ENCODE measurements at places on chromosomes 2 and 18. TPM values are rescaled to one million over a fixed set of nuclear protein-coding genes. Genes with fewer than 3 reads are reported as not detected.

- H3K27ac ChIP-seq = no peak overlapping the region
- H3K4me3 ChIP-seq = no peak overlapping the region
- no peaks in the 10 kb centered on the region for H3K4me1 ChIP-seq
Measured at GRCh38 chr18:35603008-35603407, 21.5 kb downstream of the GALNT1 start.

DNA sequence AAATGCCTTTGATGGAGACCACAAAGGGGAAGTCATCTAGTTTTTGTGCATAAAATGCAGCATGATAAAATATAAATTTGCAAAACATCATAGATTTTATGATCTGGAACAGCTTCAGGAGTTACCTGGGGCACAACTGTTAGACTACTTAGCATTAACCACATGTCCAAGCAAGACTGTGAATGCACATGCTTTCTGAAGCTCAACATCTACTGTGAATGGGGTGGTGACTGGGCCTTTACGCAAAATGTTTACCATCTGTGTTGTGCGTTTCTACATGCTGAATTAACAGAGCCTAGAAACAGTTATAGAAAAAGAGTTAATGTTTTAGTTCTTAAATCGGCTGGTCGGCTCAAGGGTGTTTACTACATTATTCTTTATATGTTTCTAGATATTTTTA is 45.5 kb downstream of the KCTD1 start:
- no peaks in the 10 kb centered on the region for H3K27me3 ChIP-seq
- no peak overlapping the region for H3K27ac ChIP-seq
- H3K36me3 ChIP-seq = no peaks in the 10 kb centered on the region
- H3K4me1 ChIP-seq = no peaks in the 10 kb centered on the region
- H3K4me3 ChIP-seq = no peak overlapping the region

DNA sequence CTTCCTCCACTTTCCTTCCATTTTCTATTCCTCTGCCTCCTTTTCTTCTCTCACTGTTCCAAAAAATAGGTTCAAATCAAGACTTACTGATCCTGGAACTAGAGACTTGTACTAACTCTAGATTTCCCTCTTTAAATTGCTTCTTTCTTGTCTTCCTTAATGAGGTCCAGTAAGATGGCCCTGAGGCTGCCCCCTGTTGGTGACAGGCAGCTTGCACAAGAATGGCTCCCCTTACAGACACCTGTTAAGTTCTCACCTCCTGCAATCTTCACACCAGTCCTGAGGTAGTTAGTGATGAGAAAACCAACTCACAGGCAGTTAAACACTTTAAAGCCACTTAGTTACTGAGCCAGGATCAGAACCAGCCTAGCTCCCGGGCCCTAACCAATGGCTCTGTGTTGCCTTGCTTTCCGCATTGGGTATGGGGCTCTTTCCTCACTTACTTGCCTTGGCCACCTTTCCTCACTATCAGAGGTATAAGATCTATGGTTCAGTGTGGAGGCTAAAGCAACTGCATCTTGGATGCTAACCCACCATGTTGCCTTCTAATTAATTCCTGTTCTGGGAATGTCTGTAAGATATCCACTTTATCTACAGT is 130.6 kb downstream of the AKAIN1 start:
- H3K27ac ChIP-seq = no peak overlapping the region
- no peak overlapping the region for H3K4me3 ChIP-seq
- peak; percentile 13 for DNase-seq
- H3K27me3 ChIP-seq = no peaks in the 10 kb centered on the region
- H3K4me1 ChIP-seq = no peaks in the 10 kb centered on the region
- H3K36me3 ChIP-seq = no peaks in the 10 kb centered on the region

GRCh38 chr2:120957905-120958304 is 222.2 kb downstream of the GLI2 start:
- no peak overlapping the region for H3K4me3 ChIP-seq
- H3K36me3 ChIP-seq = no peaks in the 10 kb centered on the region
- H3K4me1 ChIP-seq = no peaks in the 10 kb centered on the region
- no peaks in the 10 kb centered on the region for H3K27me3 ChIP-seq

- no peaks in the 10 kb centered on the region for H3K4me1 ChIP-seq
- H3K27me3 ChIP-seq = no peaks in the 10 kb centered on the region
- no peaks in the 10 kb centered on the region for H3K36me3 ChIP-seq
Measured at GRCh38 chr2:59538398-59538911, 1015.0 kb downstream of the BCL11A start.

GRCh38 chr2:241218131-241219029 is 29.9 kb downstream of the ANO7 start:
- H3K27me3 ChIP-seq = no peaks in the 10 kb centered on the region
- peaks cover 14% of the 10 kb centered on the region for H3K4me1 ChIP-seq
- no peaks in the 10 kb centered on the region for H3K36me3 ChIP-seq

DNA sequence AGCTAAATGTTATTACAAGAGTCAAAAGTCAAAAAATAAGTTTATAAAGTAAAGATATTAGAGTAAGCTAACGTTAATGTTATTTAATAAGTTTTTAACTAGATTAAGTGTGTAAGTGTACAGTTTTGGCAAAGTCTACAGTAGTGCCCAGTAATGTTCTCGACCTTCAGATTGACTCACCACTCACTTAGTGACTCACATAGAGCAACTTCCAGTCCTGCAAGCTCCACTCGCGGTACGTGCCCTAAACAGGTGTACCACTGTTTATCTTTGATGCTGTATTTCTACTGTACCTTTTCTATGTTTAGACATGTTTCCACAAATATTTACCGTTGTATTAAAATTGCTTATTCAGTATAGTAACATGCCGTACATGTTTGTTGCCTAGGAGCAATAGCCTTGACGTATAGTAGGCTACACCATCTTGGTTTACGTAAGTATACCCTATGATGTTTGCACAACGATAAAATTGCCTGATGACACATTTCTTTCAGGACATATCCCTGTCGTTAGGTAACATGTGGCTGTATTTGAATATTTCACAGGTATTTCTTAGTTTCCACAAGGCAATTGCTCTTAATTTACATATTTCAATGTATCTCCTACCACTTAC is 1641.9 kb upstream of the PIK3C3 start:
- no peak overlapping the region for H3K4me3 ChIP-seq
- no peak for DNase-seq
- no peaks in the 10 kb centered on the region for H3K36me3 ChIP-seq
- no peaks in the 10 kb centered on the region for H3K27me3 ChIP-seq
- H3K27ac ChIP-seq = no peak overlapping the region

- H3K27ac ChIP-seq = no peak overlapping the region
- peaks cover 10% of the 10 kb centered on the region for H3K27me3 ChIP-seq
- no peaks in the 10 kb centered on the region for H3K4me1 ChIP-seq
Measured at GRCh38 chr2:10918661-10919409, 7.1 kb downstream of the KCNF1 start.

GRCh38 chr18:35470435-35470834 is 27.3 kb downstream of the INO80C start:
- H3K27me3 ChIP-seq = no peaks in the 10 kb centered on the region
- DNase-seq = no peak
- H3K4me3 ChIP-seq = no peak overlapping the region
- no peaks in the 10 kb centered on the region for H3K4me1 ChIP-seq
- H3K27ac ChIP-seq = no peak overlapping the region

DNA sequence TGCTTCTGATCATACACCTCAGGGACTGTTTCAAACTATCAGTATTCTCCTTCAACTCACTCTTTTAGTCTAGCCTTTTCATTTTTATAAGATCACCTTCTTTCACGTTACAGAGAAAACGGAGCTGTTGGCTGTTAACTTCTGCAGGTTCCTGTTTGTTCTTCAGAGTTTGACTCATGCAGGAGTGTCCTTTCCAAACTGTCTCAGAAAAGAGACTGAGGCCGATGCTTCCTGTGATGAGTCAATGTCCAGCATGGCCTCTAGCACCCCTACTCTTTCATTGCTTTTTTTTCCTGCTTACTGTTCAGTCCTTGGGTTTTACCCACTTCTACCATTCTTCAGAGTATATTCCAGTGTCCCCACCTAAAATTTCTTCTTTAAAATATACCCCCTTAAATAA is 240.8 kb upstream of the RGPD4 start:
- no peak overlapping the region for H3K4me3 ChIP-seq
- no peaks in the 10 kb centered on the region for H3K27me3 ChIP-seq
- no peak for DNase-seq
- no peaks in the 10 kb centered on the region for H3K36me3 ChIP-seq
- H3K4me1 ChIP-seq = no peaks in the 10 kb centered on the region
- no peak overlapping the region for H3K27ac ChIP-seq

GRCh38 chr18:55302167-55302833 is 285.7 kb downstream of the TCF4 start:
- no peaks in the 10 kb centered on the region for H3K27me3 ChIP-seq
- no peaks in the 10 kb centered on the region for H3K36me3 ChIP-seq
- no peak overlapping the region for H3K4me3 ChIP-seq

- no peak overlapping the region for H3K27ac ChIP-seq
- H3K4me3 ChIP-seq = no peak overlapping the region
- peak; percentile 6 for DNase-seq
- H3K36me3 ChIP-seq = peaks cover 31% of the 10 kb centered on the region
- H3K27me3 ChIP-seq = no peaks in the 10 kb centered on the region
Measured at GRCh38 chr18:12679183-12679786, 21.4 kb upstream of the SPIRE1 start.

- no peaks in the 10 kb centered on the region for H3K27me3 ChIP-seq
- peaks cover 16% of the 10 kb centered on the region for H3K4me1 ChIP-seq
- no peaks in the 10 kb centered on the region for H3K36me3 ChIP-seq
Measured at GRCh38 chr2:64695721-64696261, 42.1 kb upstream of the SERTAD2 start.

The ADAM23 gene
- total RNA-seq = 6.3 TPM

The CYP27C1 gene
- total RNA-seq = not detected

The PPP1R1C gene
- not detected for total RNA-seq

All from CD4-positive, alpha-beta T cell (primary cell).